ENCODE measurements at places on chromosomes 6 and 20.

GRCh38 chr6:11251553-11252360, 19.3 kb upstream of the NEDD9 start:
- peak; percentile 39 for DNase-seq

DNA sequence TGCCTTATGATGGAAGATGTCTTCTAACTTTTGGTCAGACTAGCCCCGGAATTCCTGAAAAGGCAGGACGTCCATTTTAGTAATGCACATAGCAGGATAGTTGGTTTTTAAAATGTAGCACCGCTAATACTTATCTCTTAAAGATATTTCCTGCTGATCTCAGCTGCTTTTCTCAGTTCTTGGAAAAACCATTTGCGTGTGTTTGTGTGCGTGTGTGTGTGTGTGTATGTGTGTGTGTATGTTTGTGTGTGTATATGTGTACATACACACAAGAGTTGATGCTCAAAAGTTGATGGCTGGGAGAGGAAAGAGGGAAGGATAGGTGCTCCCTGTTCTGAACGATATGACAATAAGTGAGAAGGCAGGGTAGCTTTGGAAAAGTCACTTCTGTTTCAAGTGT, 61.7 kb upstream of the SUPT3H start:
- DNase-seq = no peak

DNA sequence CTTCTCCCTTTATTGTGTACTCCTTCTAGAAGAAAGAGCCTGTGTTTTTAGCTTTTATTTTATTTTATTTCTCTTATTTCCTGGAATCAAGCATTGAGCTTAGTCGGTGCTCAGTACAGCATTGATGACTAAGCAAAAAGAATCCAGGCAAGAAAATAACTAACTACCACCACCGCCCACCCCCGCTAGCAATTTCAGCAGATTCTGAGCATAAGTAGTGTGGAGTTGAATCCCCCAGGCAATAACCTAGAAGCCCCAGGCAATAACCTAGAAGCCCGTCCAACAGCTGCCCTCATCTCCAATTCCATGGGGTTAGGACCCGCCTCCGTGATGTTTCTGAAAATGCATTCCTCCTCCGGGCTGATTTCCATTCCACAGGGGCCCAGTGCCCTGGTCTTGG, 258.0 kb upstream of the TAB2 start:
- DNase-seq = no peak

DNA sequence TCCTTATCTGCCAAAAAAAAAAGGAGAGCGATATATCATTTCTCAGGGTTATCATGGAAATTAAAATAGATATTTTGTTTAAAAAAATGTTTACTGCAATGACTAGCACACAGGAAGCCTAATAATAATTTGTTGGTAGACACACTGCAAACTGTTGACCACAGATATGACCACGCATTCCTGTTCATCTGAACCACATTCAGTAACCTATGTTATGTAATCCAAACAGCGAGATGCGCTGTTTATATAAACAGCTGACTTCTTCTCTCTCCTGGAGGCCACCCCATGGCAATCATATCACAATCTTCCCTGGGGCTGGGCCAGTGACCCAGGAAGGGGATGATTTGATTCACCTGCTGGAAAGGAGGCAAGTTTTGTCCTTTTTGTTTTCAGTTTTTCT, 129.3 kb upstream of the UST start:
- no peak for DNase-seq

GRCh38 chr6:727856-728255, 34.9 kb upstream of the EXOC2 start:
- no peak for DNase-seq

DNA sequence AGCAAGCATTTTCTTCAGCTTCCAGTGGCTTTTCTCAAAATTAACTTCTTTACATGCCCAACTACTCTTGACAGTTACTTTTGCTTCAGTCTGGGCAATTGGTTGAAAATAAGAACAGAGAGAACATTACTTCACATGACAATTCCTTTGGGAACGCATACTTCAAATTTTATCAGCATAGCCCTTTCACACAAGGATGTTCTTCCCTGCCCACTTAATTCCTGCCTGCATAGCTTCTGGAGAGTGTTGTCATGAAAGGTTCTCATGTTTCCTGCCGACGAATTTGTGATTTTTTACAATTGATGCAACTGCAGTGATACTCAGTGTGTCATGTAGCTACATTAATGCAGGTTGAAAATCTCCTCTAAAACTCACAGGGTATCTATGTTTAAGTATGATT, 22.0 kb upstream of the SNRNP48 start:
- no peak for DNase-seq

DNA sequence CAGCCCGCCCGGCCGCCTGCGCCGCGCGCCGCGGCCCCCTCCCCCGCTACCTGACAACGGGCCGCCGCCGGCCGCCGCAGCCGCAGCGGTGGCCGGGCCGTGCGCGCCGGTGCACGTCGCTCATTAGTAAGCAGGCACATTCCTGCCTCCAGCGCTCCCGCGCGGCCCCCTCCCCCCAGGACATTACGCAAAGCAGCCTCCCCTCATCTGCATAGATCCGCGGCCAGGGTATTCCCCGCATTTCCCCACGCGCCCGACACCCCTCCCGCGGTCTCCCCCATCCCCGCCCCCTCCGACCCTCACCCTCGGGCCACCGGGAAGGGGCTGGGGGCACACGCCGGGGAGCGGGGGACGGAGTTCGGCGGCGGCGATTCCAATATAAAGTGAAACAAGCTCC, at the start of gene HIVEP2:
Gene HIVEP2, minus strand, starts transcription at position 128 of the 397 bp plus-strand sequence. CDS start 170,438 bp downstream, outside the sequence.
- peak; percentile 53 for DNase-seq

DNA sequence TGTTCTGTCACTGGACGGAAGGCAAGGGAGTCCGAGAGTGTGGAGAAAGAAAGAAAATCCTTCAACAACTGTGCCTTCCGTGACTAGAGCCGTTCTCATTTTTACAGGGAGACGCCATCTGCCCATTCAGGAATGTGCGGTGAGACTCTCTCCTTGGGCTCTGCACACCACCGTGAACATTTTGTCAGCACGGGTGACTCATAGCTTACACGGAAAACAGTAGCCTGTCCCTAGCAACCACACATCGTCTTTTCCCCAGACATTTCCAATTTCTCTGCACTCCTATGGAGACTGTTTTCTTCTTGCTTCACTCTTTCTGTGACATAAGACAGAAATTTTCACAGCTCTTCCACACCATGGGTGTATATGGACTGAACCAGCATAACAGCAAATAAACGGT, 55.1 kb downstream of the TBXT start:
- DNase-seq = no peak

DNA sequence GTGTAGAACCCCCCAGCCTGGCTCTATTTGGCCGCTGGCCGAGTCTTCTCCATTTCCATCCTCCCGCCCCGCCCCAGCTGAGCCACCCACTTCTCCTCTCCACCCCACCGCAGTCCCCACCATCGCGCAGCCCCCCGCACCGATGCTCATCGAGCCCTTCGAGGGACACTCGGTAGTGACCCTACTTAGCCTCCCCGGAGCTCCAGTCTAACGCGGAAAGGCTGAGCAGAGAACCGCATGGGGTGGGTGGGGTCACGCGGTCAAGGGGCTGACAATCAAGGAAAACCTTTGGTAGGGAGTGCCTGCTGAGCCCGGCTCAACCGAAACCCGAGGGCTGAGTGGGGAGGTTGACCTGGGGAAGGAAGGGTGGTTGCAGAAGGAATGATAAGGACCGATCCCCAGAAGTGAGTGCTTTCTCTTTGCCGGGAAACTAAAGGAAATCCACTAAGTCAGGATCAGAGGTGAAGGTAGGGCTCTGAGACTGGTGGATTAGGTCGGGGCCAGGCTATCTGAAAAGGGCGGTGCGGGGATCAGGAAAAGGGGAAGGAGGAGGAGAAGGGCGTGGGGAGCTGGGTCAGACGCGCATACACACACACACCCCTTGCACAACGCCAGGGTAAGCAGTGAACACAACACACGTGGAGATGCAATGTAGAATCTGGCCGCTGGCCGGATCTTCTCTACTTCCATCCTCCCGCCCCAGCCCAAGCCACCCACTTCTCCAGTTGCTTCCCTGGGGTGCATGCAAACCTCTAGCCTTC, 49.8 kb downstream of the CPXM1 start:
- no peak for DNase-seq

DNA sequence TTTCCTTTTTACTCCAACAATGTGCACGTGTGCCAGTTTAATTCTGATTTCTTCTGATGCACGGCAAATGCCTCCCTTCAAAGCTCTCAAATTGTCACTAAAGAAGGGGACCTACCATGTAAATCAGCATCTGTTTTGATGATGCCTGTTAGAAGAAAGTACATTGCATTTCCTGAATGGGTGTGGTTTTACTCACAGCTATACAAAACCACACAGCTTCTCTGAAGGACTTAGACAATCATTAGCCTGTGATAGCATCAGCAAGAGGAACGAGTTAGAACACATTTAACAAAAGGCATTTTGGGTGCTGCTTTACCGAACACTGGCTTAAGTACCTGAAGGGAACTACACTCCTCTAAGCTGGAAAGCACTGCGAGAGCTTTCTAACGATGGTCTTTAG, 109.4 kb downstream of the ATXN1 start:
- no peak for DNase-seq

DNA sequence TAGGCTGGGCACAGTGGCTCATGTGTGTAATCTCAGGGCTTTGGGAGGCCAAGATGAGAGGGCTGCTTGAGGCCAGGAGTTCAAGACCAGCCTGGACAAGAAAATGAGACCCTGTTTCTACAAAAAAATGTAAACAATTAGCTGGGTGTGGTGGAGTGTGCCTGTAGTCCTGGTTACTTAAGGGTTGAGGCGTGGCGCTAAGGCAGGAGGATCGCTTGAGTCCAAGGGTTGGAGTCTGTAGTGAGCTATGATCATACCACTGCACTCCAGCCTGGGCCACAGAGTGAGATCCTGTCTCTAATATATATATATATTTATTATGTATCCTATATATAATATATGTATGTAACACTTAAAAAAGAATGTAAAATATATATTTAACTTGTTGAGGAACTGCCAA, 7.9 kb upstream of the ABRACL start:
- no peak for DNase-seq

DNA sequence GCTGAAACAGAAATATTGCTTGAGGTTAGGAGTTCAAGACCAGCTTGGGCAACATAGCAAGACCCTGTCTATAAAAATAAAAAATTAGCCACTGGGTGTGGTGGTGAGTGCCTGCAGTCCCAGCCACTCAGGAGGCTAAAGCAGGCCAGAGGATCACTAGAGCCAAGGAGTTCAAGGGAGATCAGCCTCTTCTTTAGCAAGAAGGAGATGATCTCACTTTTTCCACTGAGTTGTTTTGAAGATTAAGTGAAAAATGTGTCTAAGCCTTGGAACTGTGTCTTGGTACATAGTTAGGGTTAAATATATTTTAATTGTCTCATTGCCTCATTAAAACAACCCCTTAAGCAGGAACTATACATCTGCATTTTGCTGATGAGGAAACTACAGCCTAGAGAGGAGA, 279.0 kb upstream of the ZFP64 start:
- no peak for DNase-seq

DNA sequence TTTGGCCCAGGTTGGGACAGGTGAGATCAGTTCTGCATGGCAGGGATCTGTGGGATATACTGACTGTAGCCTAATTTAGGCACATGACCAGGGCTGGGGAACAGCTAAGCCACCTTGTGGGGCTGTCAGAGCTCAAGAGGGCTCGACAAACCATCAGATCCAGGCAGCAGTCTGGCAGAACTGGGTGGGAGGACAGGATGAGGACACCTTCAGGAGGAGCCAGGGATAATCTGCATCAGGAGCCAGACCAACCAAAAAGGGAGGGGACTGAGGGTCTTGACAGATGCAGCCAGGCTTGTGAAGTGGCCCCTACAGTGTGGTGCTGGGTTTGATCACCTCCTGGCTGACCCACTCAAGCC, 123.4 kb downstream of the MAFB start:
- DNase-seq = no peak

- no peak for DNase-seq
Observed at GRCh38 chr6:130666786-130667185, 160.4 kb upstream of the SMLR1 start.

DNA sequence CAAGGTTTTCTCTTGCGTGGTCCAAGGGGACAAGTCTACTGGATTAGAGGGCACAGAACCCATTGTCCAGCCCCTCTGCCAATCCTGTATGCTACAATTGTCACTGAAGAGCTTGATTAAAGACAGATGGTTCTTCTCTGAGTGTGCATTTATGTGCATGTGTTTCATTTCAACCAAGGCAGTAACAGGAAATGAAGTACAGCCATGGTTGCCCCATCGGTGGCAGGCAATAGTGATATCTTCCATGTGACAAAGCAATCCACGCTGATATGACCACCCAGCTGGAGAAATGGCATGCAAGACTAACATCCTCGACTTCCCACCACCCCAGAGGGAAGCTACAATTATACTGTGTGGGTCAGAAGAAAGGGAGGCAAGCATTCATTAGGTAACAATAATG, 85.5 kb downstream of the UNC5CL start:
- DNase-seq = no peak

DNA sequence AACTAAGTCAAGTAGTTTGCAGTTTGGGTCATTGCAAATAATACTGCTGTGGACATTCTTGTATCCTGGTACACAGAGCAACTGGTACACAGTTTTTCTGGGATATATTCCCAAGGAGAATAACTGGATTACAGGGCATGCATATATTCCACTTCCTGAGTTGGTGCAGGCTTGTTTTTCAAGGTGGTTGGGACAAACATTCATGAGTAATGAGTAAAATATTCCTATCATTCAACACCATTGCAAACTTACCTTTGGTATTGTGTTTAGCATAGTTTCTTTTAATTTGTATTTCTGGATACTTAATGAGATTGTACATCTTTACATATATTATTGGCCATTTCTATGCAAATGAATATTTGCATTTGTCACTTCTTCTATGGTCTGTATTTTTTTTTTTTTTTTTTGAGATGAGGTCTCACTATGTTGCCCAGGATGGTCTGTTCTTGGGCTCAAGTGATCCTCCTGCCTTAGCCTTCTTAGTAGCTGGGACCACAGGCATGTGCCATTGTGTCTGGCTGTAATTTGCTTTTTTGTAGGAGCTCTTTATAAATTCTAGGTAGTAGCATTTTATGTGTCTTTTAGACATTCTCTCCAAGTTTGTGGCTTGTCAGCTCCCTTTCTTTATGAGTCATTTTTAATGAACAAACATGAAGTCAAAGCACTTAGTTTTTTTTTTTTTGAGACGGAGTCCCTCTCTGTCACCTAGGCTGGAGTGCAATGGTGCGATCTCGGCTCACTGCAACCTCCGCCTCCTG, 158.7 kb downstream of the SOX4 start:
- no peak for DNase-seq

- DNase-seq = no peak
Observed at GRCh38 chr6:46690141-46690755, 2.6 kb downstream of the TDRD6 start.

DNA sequence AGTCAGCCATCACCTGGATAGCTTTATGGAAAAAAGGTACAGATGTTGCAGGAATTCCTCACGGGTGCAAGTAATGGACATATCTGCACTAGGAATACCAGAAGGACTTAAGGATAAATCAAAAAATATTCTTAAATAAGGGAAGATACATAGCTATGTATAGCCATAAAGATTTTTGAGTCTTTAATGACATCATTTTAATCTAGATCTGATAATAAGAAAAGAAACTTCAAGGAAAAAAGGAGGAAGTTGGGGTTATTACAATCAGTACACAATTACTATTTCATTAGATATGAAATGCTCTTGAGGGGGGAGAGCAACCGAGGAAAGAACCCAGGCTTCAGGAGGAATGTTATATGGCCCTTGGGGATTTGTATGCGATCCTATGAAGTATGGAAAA, 110.2 kb downstream of the FOXC1 start:
- no peak for DNase-seq

All from NCI-H1048 (cell line).